ENCODE measurements at places on chromosomes 4 and X.

GRCh38 chr4:77465271-77465670 lies 140.3 kb upstream of the CXCL13 start:
- DNase-seq: no peak

DNA sequence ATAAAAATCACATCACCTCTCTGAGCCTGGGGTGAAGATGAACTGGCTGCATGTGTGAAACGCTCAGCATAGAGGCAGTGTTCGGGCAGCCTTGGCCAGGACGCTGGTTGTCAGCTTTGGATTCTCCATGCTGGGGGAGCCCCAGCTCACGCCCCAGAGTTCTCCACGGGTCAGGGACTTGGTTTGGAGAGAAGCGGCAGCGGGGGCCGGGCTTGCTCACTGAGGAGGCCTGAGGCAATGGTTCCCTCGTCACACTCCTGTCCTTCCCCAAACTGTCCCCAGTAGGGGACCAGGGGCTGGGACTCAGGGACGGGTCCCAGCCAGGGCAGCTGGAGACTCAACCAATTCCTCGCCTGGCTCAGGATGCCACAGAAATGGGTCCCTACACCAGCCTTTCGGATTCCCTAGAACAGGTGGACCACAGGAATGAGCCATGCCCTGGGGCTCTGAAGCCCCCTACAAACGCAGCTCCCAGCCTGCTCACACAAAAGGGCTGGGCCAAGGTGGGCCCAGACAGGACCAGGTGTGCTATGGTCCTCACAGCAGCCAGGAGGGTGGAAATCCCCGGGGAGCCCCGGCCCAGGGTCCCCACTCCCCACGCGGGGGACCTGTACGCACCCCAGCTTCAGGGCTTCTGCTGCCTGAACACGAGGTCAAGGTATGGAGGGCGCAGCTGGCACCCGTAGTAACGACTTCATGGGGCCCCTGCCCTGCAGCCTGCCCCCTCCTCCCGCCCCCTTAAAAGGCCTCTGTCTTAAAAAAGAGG lies 1.4 kb downstream of the MXD4 start:
- no peak for DNase-seq

DNA sequence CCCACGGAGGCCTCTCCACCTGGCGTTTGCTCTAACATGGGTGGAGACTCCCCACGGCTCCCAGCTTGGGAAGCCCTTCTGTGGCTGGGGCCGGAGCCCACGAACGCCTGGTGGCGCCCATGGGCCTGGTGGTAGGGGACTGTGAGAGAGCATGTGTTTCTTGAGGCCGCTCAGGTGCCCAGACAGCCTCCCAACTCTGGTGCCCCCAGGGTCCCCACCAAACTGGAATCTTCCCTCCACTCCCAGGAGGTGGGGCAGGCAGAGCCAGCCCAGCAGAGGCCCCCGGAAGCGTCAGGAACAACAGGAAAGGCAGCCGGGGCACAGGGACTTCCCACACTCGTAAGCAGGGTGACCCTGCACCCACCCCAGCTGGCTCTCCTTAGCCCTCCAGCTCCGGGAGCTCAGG lies 33.3 kb upstream of the FGFR3 start:
- no peak for DNase-seq

DNA sequence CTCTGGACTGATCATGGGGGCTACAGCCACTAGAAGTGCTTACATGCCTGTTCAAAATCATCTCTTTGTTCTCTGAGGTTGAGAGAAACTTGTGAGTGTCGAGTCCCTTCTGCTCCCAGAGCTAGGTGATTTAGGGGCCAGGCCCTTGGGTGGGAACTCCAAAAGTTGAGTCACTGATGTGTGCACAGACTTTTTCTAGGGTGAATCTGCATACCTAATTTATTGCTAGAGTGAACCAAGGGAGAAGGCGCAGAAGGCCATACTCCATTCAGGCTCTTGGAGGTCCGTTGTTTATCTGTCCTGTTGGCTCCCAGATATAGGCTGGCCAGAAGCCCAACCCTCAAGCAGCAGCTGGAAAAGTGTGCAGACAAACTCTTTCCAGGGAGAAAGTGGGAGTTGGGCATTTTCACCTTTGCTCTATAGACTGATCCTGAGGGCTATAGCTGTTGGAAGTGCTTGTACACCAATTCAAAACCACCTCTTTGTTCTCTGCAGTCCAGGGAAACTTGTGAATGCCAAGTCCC lies 80.8 kb upstream of the ARX start:
- no peak for DNase-seq

- DNase-seq: no peak
Measured at GRCh38 chr4:72677886-72678285, 108.9 kb upstream of the ADAMTS3 start.

- no peak for DNase-seq
Measured at GRCh38 chrX:8848911-8849310, 47.7 kb upstream of the FAM9A start.

DNA sequence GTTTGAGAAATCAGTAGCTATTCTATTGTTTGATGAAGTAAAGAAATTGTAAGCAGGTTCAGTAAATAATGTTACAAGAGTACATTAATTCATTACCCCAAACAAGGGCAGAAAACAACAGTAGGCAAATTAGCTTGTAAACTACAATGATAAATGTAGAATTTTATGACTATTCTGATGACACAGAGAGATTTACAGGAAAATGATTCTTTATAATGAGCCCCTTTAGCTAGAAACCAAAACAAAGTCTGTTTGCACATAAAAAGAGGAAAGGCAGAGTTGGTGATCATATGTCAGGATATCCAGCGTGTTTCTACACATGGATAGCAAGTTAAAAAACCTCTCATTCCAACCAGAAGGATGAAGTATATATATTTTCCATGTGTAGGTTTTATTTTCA lies 204.8 kb downstream of the CFAP299 start:
- DNase-seq: no peak

- DNase-seq: no peak
Measured at GRCh38 chr4:9898596-9899305, 117.3 kb downstream of the DRD5 start.

- DNase-seq: no peak
Measured at GRCh38 chr4:86963697-86964096, 28.9 kb downstream of the AFF1 start.

DNA sequence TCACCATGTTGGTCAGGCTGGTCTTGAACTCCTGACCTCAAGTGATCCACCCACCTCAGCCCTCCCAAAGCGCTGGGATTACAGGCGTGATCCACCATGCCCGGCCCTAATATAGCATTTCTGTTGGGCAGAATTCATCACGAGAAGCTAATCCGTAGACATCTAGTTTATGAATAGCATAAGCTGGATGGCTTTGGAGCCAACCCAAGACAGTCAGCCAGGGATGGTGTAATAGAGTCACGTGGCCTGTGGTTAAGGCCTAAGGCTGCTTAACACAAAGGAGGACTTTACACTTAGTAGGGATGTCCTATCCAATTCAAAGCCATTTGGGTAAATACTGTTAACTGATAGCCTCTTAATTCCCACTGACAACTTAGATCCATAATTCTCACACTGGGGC lies 173.6 kb downstream of the RAP1GDS1 start:
- no peak for DNase-seq

DNA sequence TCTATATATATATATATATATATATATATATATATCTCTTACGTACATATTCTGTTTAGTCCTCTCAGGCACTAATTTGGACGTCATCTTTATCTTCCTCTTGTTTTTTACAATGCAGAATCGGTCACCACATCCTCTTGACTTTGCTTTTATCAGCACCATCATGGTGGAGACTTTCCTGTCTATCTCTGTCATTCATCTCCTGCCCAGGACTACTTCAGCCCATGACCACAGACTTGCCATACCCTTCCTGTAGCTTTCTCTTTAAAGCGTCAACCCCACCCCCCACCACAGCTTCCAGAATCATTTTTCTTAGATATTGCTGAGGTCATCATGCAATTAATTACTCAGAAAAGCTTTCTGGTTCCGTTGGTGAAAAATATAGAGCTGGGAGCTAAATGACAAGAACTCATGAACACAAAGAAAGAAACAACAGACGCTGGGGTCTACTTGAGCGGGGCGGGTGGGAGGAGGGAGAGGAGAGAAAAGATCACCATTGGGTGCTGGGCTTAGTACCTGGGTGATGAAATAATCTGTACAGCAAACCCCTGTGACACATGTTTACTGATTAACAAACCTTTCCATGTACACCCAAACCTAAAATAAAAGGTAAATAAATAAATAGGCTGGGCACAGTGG lies 30.5 kb upstream of the PRKX start:
- no peak for DNase-seq

GRCh38 chrX:119236623-119237561 lies 807 bp downstream of the PGRMC1 start:
- peak; percentile 20 for DNase-seq

DNA sequence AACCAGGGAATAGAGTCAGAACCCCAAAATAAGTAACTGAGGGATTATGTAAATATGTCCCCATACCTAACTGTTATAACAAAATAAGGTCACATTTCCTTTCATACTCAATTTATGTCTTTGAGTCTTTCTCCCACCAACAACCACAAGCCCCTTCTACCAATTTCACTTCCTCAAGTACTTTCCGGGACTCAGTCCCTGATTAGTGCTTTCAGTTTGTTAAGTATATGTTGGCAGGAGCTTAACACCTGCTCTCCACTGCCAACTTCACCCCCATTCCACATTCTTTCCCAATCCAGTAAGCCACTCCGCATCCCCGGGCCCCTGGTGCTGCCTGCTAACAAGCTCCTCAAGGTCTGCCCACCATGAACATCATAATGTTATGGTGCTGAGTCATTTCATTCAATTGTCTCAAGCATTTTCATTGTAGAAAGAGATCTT lies 71.3 kb upstream of the SPRY1 start:
- no peak for DNase-seq

GRCh38 chrX:129606918-129607317 lies 47.8 kb downstream of the APLN start:
- DNase-seq: peak; percentile 20

GRCh38 chr4:165631912-165632311 lies 241.1 kb upstream of the TLL1 start:
- peak; percentile 95 for DNase-seq

- no peak for DNase-seq
Measured at GRCh38 chr4:71251261-71251660, 87.6 kb upstream of the SLC4A4 start.

GRCh38 chrX:110257889-110258288 lies 60.0 kb downstream of the AMMECR1 start:
- DNase-seq: no peak

- no peak for DNase-seq
Measured at GRCh38 chr4:137310593-137311490, 221.5 kb downstream of the PCDH18 start.

DNA sequence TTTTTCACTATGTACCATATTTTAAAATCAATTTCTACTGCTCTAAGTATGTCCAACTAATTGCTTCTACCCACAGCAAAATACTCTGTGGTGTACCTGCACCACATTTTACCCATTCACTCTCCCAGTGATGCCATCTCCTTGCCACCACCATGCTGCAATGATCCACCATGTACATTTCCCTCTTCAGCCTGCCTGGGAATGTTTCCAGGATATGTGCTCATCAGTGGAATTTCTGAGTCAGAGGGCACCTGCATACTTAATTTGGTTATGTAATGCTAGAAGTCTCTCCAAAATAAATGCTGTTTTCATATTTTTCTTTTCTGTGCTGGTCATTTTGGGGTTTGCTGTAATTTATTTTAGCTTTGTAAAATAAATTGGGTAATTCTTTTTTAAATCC lies 33.2 kb upstream of the OCIAD2 start:
- DNase-seq: no peak

GRCh38 chr4:5710961-5711478 lies at the start of gene EVC:
Gene EVC, plus strand, starts transcription at chr4:5711201. Its CDS starts 180 bp downstream, at chr4:5711381.
- DNase-seq: no peak

GRCh38 chrX:103215425-103215991 lies 600 bp downstream of the BEX4 start:
- DNase-seq: peak; percentile 44

GRCh38 chr4:113586072-113586471 lies 175.5 kb downstream of the CAMK2D start:
- DNase-seq: no peak

- no peak for DNase-seq
Measured at GRCh38 chrX:127570276-127570675, 481.9 kb downstream of the ACTRT1 start.

- no peak for DNase-seq
Measured at GRCh38 chr4:158202481-158202880, 7.8 kb upstream of the TMEM144 start.

GRCh38 chrX:149462849-149463248 lies 42.3 kb downstream of the IDS start:
- no peak for DNase-seq

DNA sequence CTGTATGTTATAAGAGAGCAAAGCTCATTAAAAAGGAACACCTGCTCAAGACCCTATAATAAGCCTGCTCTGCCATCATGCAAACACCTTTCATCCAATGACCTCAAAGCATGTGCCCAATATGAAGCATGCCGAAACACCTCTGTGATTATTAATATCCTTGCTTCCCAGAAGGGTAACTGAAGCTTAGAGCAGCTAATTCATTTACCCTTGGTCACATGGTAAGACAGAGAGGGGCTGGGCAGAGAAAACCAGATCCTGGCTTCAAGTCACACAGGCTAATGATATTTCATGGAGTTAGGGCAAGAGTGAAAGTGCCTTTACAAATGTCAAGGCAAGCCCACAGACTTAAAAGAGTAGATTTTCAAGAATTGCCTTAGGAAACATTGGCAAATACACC lies 5.6 kb downstream of the AMOT start:
- no peak for DNase-seq

DNA sequence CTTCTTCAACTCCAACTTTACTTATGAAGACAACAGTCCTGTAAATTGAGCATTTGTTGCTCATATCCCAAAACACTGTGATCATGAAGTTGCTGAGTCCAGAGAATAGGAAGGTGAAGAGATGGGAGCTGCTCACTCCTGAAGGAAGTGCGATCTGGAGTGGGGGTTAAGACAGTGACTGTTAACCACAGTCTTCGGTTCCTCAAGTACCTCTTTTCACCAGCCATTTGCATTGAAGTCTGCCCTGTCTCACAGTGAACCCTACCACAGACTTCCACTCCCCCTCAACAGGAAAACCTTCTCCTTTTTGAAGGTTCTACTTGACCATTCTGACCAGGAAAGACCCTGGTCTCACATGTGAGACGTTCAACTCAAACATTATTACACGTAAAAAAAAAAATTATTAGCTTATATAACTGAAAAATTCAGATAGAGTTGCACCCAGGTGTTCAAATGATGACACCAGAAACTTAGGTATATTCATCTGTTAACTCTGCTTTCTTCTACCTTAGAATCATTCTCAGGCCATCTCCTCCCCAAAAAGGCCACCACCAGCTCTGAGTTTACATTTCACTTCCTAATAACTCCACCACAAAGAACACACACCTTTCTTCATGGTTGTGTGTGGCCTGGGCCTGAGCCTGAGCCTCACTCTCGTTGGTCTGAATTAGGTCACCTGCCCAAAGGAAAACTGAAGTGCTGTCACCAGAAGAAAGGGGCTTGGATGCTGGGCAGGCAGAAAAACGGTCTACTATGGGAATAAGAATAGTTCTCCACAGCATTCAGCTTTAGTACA lies 199.2 kb downstream of the DCTD start:
- DNase-seq: no peak

- no peak for DNase-seq
Measured at GRCh38 chr4:80465238-80465637, 129.7 kb downstream of the CFAP299 start.
